Cardiac muscle cell (in vitro differentiated cells and primary cell): ENCODE measurements at places on chromosomes 3 and 15. TPM values are rescaled to one million over a fixed set of nuclear protein-coding genes. Genes with fewer than 3 reads are reported as not detected.

Gene C3orf80
- 3.6 and 4.1 TPM in 2 replicates for total RNA-seq

Gene ISG20
- 0.69 and 1.3 TPM in 2 replicates for total RNA-seq

- no peaks in the 10 kb centered on the region for H3K27me3 ChIP-seq
- DNase-seq, result no peak
- peaks cover 9% of the 10 kb centered on the region for H3K36me3 ChIP-seq
- peak overlapping the region; percentile 76 for H3K27ac ChIP-seq
Observed at GRCh38 chr15:47736143-47736786, 19.0 kb downstream of the SEMA6D start.

DNA sequence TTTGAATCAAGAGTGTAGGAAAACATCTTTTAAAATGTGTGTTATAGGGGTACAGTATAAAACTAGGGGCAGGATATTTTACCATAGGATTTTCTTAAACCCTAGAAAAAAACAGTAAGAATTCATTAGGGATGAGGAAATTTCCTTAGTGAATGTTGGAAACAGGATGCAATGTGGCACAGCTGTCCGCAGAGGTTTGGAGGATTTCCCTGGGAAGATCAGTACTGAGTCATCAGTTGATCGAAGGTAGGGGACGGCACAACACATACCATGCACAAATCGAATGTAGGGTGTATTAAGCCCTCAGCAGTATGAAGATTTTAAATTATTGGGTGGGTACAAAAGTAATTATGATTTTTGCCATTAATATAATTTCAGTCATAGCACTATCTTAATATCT is 49.9 kb downstream of the FNDC3B start:
- no peaks in the 10 kb centered on the region for H3K36me3 ChIP-seq
- no peaks in the 10 kb centered on the region for H3K27me3 ChIP-seq
- H3K4me3 ChIP-seq, result no peak overlapping the region
- DNase-seq, result no peak
- H3K27ac ChIP-seq, result peak overlapping the region; percentile 8

DNA sequence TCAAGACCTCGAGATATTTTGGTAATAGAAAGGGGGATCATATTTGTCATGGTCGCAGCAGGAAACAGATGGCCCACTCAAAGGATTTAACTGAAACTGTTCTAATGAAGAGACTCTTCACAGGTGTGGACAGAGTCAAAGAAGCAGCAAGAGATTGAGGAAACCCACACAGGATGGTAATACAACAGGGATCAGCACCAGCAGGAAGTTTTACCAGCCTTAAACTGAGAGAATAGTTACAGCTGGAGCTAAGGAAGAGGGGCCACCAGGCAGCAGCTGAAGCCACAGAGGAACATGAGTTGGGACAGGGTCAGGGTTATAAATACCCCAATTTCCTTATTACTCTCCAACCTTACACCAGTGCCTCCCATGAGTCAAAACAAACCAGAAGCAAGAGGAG is 131.8 kb upstream of the UBE2E2 start:
- no peak overlapping the region for H3K27ac ChIP-seq
- no peak for DNase-seq
- H3K27me3 ChIP-seq, result no peaks in the 10 kb centered on the region
- H3K4me3 ChIP-seq, result no peak overlapping the region

GRCh38 chr3:50215529-50215928 is 10.5 kb downstream of the SLC38A3 start:
- H3K4me3 ChIP-seq, result no peak overlapping the region
- H3K27ac ChIP-seq, result no peak overlapping the region
- no peaks in the 10 kb centered on the region for H3K36me3 ChIP-seq
- no peaks in the 10 kb centered on the region for H3K27me3 ChIP-seq
